Activated CD4-positive, alpha-beta T cell treated with anti-CD3 and anti-CD28 coated beads for 36 hours (primary cell): ENCODE measurements at places on chromosomes 7 and 10. TPM values are rescaled to one million over a fixed set of nuclear protein-coding genes. Genes with fewer than 3 reads are reported as not detected.

Gene ZNF282
- total RNA-seq, result 46.3 TPM

DNA sequence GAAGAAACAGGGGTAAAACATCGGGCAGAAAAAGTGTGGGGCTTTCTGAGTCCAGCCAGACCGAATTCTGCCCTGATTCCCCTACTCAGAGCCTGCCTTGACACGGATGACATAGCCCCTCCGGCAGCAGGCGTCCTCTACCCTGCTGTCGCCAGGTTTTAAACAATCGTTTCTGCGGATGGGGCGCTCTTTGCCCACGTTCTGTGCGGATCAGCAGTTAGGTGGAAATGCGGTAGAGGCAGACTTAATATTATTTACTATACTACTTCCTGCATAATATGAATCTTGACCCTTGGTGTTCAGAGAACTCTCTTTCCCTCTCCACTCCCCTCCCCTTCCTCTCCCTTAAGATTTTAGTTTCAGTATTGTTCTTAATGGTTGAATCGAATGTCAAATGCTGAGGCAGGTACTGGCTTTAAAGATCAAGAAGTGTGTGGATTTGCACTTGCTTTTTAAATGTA lies 2.4 kb downstream of the GATA3 start:
- peak; percentile 78 for DNase-seq
- H3K27ac ChIP-seq, result peak overlapping the region; percentile 98
- H3K4me1 ChIP-seq, result peaks cover 62% of the 10 kb centered on the region
- peak overlapping the region; percentile 96 for H3K4me3 ChIP-seq

DNA sequence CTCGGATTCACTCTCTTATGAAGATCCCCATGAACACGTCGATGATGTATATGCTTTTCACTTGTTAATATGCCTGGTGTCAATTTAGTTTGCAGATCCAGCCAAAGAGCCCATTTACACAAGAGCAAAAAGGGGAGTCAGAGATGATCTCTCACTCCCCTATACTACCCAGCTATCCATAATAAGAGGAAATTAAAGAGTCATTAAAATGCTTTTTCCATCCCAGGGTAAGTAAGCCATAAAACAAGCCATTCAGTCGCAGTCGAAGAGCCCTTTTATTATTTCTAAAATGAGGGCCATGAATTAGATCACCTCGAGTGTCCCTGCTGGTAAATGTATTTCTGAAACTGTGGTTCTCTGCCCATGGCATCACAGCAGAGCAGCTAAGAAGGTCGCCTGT lies 41.2 kb downstream of the CHCHD3 start:
- peaks cover 8% of the 10 kb centered on the region for H3K36me3 ChIP-seq
- no peak overlapping the region for H3K27ac ChIP-seq
- H3K27me3 ChIP-seq, result no peaks in the 10 kb centered on the region
- no peak for DNase-seq
- no peak overlapping the region for H3K4me3 ChIP-seq

GRCh38 chr7:24907311-24907886 lies 72.6 kb downstream of the OSBPL3 start:
- H3K27me3 ChIP-seq, result no peaks in the 10 kb centered on the region
- peaks cover 16% of the 10 kb centered on the region for H3K36me3 ChIP-seq
- peaks cover 43% of the 10 kb centered on the region for H3K4me1 ChIP-seq
- DNase-seq, result peak; percentile 47

Gene WBP1L
- total RNA-seq, result 14.9 TPM

Gene C10orf105
- total RNA-seq, result 0.34 TPM

Gene MYL10
- not detected for total RNA-seq

DNA sequence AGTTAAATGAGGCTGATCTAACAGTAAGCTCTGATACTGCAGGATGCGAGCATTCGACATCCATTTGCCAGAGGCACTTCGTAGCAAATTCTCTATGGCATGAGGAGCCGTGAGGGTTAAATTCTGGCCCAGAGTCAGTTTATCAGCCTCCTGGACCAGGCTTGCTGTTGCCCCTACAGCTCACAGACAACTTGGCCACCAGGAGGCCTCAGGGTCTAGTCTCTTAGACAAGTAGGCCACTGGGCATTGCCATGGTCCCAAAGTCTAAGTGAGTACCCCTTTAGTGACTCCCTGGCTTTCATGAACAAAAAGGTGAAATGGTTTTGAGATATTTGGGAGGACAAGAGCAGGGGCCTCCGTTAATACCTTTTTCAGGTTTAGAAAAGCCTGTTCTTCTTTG lies 178.0 kb upstream of the MBL2 start:
- no peak overlapping the region for H3K27ac ChIP-seq
- DNase-seq, result no peak
- H3K27me3 ChIP-seq, result no peaks in the 10 kb centered on the region
- no peaks in the 10 kb centered on the region for H3K36me3 ChIP-seq
- H3K4me1 ChIP-seq, result no peaks in the 10 kb centered on the region

Gene FGF8
- total RNA-seq, result not detected

DNA sequence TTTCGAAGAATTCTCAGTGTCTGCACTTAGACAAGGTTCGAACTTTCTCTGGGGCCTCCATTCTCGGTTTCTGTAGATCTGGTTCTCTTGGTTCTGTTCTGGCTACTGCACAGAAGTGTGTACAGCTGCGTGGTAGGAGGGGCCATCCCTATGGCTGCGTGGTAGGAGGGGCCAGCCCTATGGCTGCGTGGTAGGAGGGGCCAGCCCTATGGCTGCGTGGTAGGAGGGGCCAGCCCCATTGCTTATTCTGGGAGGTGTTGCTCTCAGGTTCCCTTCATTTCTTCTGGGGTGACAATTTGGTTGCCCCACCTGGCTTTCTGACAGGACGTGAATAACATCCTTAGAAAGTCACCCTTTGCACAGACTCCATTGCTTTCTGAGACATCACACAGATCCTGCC lies 65.2 kb upstream of the CHST15 start:
- DNase-seq, result no peak
- no peaks in the 10 kb centered on the region for H3K4me1 ChIP-seq
- no peak overlapping the region for H3K4me3 ChIP-seq
- no peak overlapping the region for H3K27ac ChIP-seq
- peaks cover 11% of the 10 kb centered on the region for H3K27me3 ChIP-seq

DNA sequence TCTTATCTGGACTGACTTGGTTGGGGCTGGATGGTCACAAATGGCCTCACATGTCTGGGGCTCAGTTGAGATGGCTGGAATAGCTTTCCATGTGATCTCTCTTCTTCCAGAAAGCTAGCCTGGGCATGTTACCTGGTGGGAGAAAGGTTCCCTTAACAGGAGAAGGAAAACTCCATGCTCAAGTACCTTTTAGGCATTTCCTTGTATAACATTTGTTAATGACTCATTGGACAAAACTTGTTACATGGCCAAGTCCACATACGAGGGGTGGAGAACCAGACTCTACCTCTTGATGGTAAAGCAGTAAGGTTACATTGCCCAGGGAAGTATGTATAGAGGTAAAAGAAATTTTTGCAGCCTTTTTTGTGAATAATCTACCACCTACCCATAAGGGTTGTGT lies 826.4 kb downstream of the LRMDA start:
- no peak overlapping the region for H3K27ac ChIP-seq
- DNase-seq, result no peak
- no peaks in the 10 kb centered on the region for H3K27me3 ChIP-seq
- no peaks in the 10 kb centered on the region for H3K36me3 ChIP-seq
- H3K4me1 ChIP-seq, result no peaks in the 10 kb centered on the region
- H3K4me3 ChIP-seq, result no peak overlapping the region

Gene DHX32
- 19.4 TPM for total RNA-seq

Gene HIP1
- 4.1 TPM for total RNA-seq

Gene ADAM22
- 1.8 TPM for total RNA-seq

DNA sequence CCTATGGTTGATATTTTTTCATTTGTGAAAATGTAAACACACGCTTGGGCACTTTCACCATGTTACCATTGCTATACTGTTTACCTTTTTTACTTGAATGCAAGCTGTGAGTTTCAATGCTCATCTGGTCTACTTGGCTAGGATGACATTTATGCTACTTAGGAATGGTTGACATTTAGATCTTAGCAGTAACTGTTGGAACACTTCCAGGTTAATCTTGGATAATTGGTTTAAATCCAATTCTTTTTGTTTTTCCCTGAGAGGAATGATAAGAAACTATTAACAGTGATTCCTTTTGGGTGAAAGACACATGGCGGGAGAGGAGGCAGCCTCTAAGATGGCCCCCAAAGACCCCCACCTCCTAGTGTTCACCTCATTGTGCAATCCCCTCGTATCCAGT lies 51.4 kb upstream of the AMPH start:
- H3K4me3 ChIP-seq, result no peak overlapping the region
- H3K4me1 ChIP-seq, result no peaks in the 10 kb centered on the region
- H3K36me3 ChIP-seq, result no peaks in the 10 kb centered on the region
- H3K27ac ChIP-seq, result no peak overlapping the region
- peaks cover 1% of the 10 kb centered on the region for H3K27me3 ChIP-seq

Gene GRM3
- not detected for total RNA-seq

GRCh38 chr7:29302666-29303395 lies 108.3 kb downstream of the CHN2 start:
- peaks cover 4% of the 10 kb centered on the region for H3K27me3 ChIP-seq
- H3K27ac ChIP-seq, result no peak overlapping the region
- no peaks in the 10 kb centered on the region for H3K4me1 ChIP-seq
- no peak overlapping the region for H3K4me3 ChIP-seq
- no peak for DNase-seq
- H3K36me3 ChIP-seq, result no peaks in the 10 kb centered on the region

- no peak overlapping the region for H3K4me3 ChIP-seq
- no peak overlapping the region for H3K27ac ChIP-seq
- H3K27me3 ChIP-seq, result no peaks in the 10 kb centered on the region
- H3K4me1 ChIP-seq, result no peaks in the 10 kb centered on the region
- no peaks in the 10 kb centered on the region for H3K36me3 ChIP-seq
Observed at GRCh38 chr7:20340839-20341238, 10.1 kb downstream of the ITGB8 start.

Gene RBAK
- 12.4 TPM for total RNA-seq

DNA sequence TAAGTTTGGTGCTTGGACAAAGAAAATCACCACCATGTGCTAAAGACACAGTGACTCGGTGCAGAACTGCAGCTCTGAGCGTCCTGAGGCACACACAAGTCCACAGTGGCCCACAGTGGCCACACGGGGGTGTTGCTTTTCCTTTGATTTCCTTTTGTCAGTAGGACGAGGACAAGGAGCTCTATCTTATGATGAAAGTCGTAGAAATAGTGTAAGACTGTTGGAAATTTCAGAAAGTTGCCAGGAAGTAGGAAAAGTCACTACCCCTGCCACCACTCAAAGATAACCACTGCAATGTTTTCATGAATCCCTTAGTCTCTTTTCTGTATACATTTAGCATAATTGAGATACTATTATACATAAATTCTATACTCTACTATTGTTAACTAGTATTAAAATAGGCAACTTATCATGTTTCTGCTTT lies 146.0 kb downstream of the TNS3 start:
- no peaks in the 10 kb centered on the region for H3K27me3 ChIP-seq
- H3K27ac ChIP-seq, result no peak overlapping the region
- H3K4me3 ChIP-seq, result no peak overlapping the region
- no peaks in the 10 kb centered on the region for H3K36me3 ChIP-seq
- peak; percentile 27 for DNase-seq

DNA sequence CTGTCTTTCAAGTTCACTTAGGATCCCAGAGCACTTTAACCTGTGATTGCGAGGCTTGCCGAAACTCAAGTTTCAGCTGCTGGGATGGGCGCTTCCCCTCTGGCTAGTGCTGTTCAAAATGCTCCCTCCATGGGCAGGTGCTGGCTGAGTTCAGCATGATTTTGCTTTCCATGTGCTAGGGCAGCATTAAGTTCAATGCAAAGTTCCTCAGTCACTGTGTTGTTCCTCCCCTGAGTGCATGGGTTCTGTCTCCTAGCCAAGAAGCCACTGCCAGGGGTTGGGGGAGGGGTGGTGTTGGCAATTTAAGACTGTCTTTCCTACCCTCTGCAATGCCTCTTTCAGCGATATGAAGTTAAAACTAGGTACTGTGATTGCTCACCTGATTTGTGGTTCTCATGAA lies 56.5 kb upstream of the HELLS start:
- no peak for DNase-seq
- no peak overlapping the region for H3K4me3 ChIP-seq
- H3K27me3 ChIP-seq, result no peaks in the 10 kb centered on the region
- no peaks in the 10 kb centered on the region for H3K36me3 ChIP-seq
- no peak overlapping the region for H3K27ac ChIP-seq

Gene SRRT
- 253 TPM for total RNA-seq

Gene PROSER2
- 0.88 TPM for total RNA-seq
